Lung (tissue), 17 donors: ENCODE measurements at places on chromosomes 2 and 18. TPM values are rescaled to one million over a fixed set of nuclear protein-coding genes. Genes with fewer than 3 reads are reported as not detected.
A peak's percentile ranks its signal among the peaks of the same experiment; 100 is the strongest.

DNA sequence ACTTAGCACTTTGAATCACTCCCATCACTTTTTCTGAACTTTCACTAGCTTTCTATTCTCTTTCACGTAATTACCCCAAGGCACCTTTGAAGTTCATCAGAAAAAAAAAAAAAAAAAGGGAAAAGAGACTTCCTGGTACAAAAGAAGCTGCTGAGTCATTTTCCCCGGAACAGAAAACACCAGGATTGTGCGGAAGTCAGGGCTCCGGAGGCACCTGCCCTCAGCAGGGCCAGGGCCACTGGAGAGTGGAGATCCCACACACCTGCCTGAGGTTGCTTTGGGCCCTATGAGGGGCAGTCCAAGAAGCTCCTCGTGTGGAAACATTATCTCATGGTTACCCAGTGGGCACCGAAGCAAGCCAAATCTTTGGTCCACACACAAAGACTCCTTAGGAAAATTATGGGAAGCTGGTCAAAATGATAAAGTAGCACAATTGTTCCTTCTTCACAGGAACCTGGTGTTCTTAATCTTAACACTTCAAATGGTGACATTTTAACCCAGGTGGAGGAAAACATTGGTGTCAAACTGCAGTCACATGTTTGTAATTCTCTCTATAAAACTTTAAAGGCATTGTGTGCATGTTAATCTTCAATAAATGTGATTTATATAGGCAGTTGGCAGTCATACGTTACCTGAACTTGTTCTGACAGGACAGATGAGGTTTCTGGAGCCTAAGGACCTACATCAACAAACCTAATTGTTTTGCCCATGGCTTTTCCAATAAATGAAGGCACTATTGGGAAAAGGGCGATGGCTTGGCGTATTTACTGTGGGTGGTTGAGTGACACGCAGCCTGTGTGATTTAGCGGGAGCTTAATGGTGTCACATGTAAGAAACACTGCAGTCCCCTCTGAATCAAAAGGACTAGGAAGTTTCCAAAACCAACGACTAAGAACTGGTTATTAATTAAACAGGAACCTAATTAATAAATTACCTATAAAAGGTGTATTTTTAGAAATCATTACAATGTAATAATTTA is 23.4 kb upstream of the FAM110C start:
- DNase-seq, result no peak

GRCh38 chr2:216700088-216700567 is 4.8 kb upstream of the IGFBP5 start:
- DNase-seq, result peak; percentile 36

GRCh38 chr2:237345891-237346640 is 67.9 kb downstream of the COL6A3 start:
- DNase-seq, result no peak

DNA sequence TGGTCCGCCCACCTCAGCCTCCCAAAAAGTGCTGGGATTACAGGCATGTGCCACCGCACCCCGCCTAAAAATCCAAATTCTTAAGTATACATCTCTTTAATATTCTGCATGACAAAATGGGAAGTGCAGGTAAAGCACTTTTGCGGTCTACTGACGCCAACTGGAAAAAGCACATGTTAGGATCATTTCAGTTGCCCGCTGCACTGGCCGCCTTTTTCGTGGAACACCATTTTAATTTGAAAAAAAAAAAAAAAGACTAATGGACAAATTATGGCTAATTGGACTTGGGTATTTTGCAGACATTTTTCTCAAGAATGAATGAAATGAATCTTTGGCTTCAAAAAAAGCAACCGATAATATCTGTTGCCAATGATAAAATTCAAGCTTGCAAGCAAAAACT is 129.3 kb upstream of the GPC1 start:
- no peak for DNase-seq

DNA sequence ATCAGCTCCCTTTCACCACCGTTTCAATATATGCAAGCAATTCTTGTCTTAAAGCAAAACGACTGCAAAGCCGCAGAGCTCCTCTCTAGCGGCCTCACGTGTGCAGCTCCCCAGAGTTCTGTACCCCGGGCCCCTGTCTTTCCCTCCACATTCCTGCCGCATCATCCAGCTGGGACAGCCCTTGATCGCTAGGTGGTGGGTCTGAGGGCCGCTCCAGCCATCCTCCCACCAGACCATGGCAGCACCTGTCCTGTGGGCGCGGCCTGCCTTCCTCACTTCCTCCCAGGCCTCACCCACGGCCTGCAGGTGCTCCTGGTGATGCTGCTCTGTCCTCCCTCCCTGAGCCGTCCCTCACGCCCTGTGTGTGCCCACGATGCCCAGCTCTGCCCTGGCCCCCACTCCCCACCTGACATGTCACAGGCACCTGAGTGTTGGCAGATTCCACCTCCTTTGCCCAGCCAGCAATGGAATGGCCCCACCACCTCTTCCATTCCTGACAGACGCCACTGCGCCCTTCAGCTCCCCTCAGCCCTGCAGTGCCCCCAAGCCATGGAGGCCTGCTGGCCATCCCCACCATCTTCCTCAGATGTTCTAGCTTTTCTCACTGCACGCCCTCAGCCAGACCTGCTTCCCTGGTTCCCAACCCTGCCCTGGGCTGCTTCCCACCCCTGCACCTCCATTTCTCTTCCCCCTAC is 15.3 kb upstream of the ALLC start:
- no peak for DNase-seq

GRCh38 chr2:59866436-59866835 is 687.0 kb downstream of the BCL11A start:
- DNase-seq, result no peak

DNA sequence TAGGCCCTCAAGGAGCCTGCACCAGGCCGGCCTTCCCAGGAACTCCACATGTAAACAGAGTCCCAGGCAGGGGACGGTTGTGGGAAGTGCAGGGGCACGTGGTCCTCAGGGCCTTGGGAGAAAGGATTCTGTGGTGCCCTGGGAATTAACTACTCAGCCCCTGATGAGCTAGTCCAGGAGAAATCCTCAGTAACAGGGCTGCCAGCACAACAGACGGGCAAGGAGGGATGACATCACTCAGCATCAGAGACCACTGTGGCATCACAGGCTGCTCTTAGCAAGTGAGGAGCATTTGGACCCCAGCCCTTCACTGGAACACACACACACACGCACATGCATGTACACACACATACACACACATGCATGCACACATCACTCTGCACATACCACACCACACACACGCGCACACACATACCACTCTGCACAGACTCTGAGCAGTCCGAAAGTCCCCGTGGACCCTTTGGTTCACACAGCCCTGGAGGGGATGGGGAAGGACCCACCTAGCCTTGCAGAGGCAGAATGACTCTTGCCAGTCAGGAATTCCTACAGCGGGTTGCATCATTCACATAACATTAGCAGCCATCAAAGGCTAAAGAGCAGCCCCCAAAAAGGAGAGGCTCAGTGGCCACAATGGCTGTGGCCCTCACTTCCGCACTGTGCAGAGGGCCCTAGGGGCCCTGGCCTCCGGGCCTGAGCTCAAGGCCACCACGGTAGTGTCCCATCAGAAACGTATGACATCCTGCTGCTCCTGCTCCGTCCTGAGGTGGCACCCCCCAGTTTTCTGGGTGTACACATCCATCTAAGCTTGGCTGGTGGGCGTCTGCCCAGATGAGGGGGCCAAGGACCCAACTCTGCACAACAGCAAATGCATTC is 1.9 kb upstream of the NMUR1 start:
- no peak for DNase-seq

DNA sequence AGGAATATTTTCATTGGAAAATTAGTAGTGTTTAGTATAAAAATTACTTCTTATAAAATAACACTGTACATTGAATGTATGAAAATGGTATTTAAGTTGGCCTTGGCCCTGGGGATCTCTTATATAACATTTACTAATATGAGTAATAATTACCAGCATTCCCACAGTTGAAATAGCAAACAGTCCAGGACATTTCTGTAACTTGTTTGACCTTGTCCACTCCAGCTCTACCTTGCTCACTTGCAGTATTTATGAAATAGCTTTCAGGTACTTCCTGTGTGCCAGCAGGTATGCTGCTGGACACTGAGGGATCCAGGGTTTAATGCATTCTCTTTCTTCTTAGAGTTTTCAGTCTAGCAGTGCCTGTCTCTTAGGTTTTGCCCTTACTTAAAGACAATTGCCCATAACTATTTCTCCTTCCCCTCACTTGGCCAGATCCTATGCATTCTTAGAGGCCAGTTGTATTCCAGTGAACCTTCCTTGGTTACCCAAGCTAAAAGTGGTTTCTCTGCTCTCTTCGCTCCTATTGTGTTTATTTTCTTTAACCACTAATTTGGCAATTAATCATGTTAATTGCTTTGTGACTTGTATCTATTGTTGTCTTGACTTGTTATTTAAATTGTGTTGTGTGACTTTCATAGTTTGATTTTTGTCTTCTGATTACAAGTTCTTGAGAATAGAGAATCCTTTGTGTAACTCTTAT is 25.9 kb downstream of the BABAM2 start:
- DNase-seq, result no peak

DNA sequence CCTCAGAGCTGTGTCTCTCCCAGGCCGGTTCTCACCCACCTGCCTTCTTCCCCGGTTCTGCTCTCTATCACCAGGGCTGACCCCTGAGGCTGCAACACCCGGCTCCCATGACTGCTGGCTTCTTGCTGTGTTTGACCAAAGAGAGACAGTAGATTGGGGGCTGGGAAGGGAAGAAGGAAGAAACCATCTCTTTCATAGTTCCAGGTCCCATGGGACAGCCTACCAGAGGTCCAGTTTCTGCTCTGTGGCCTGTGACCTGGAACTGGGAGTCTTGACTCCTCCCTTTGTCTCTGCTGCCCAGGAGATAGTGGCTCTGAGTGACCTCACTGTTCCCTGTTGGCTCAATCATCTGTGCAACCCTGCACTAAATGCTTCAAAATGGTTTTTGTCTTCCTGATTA is 38.1 kb downstream of the ALPK2 start:
- no peak for DNase-seq

- no peak for DNase-seq
Observed at GRCh38 chr18:61368001-61368400, 34.8 kb downstream of the CDH20 start.

DNA sequence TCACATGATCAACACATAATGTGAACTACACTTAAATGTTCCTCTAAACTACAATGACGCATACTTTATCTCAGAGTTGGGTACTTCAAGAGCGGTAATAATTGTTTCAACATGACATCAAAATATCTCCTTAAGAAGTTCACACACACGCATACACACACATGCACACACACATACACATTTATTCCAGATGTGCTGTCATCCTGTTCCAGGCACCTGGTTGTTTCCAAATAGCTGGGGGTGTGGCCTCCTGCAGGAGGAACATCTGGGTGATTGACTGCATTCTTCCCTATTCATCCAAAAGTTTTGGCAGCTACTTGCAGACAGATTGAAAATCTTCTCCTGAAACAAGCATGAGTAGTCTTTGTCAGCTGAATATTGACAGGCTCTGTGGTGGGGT is 37.9 kb upstream of the PIK3C3 start:
- DNase-seq, result no peak

- no peak for DNase-seq
Observed at GRCh38 chr2:125925891-125926546, 729.9 kb upstream of the GYPC start.

- DNase-seq, result peak; percentile 42
Observed at GRCh38 chr18:8705238-8705960, at the start of gene MTCL1. Gene MTCL1, plus strand, starts transcription at chr18:8705556. Its CDS starts 105 bp downstream, at chr18:8705661.

Gene CHAC2
- 1.6 TPM for total RNA-seq

Gene CYP1B1
- 9.8 TPM for total RNA-seq

Gene TRABD2A
- 1.9 TPM for total RNA-seq

Gene CNGA3
- 0.23 TPM for total RNA-seq

Gene TMEFF2
- not detected for total RNA-seq

Gene TSPYL6
- total RNA-seq, result not detected

Gene RRM2
- 15.6 TPM for total RNA-seq

Gene IL36RN
- total RNA-seq, result not detected

Gene CTAGE1
- 0.06 TPM for total RNA-seq
